ENCODE measurements at places on chromosomes 4 and X.

GRCh38 chr4:2040391-2041238 is 18.5 kb upstream of the NAT8L start:
- DNase-seq: no peak

DNA sequence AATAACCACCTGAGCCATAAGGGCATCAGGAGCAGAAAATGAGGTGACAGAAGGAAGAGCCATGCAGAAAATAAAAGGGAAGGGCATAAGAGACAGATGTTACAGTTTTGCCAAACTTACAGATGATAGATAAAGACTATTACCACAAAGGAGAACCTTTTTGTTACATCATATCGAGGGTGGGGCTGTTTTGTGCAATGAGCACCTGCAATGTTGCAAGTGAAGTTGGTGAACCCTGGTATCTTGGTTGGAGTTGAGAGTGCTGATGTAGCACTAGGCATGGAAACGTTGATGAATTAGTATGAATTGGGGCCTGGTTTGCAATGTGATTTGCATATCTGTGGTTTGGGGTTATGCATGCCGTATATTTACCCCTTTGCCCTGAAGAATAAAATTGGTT is 119.8 kb upstream of the TEX13D start:
- no peak for DNase-seq

DNA sequence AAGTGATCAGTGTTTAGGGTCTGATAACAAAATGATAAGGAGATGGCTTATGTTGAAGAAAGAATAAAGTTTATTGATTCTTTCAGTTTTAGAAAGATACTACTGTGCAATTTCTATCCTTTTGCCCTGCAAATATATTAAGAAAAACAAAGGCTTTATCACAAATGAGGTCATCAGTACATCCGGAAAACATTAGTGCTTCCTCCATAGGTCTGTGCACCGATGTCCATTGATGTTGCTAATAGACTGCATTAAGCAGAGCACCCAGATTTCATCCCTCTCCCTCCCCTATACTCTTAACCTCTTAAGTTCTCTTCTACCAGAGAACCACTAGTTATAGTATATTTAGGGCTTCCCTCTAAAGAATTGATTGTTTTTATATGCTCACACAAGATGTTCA is 53.7 kb upstream of the HHIP start:
- no peak for DNase-seq

DNA sequence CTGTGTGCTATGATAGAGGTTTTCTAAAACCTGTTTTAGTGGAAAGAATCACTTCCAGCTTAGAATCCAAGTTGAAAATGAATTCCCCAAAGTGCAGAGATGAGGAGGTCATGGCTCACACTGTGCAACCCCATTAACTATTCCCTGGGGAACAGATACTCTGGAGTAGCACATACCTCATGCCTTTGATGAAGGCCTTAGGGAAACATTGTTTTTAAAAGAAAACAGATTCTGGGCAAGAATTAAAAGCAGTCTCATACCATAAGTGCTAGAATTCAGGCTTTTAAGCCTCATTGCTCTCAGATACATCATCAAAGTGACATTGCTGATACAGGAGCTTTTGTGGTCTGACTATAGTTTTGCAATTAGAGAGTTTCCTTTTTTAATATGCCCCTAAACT is 115.1 kb downstream of the NDST4 start:
- DNase-seq: no peak

DNA sequence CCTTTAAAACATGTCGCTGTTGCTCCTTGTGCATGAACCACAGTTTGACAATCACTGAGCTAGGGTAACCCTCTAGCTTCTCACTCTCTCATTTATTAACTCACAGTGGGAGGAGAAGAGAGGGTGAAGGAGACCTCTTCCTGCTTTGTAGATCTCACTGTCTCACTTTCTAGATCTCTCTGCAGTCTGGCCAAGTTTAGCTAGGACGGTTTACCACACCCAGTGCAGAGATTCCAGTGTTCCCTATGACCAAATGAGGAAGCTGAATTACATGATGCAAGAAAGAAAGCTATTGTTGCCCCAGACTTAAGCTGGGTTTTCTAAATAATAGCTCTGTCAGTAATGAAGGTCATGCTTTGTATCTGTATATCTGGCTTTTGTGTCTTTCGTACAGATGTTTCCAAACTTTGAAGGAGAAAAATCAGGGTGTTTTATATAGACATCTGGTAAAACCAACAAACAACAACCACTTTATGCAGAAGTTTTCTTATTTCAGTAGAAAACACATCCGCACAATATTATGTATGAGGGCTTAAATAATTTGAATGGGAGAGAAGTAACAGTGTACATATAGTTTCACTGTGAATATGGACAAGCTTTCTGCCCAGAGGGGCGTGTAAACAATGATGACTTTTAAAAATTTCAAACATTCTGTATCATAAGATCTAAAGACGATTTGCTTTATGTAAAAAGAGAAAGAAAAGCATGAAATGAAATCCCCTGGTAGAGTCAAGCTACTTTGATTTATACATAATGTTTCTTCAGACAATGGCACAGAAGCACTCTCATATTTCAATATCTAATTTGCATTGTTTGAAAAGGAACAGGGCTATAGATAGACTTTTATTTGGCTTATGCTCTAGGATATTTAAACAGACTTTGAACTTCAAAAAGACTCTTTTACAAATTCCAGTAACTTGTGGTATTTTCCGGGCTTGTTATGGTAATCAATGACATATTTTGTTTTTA is 582.3 kb downstream of the FSTL5 start:
- DNase-seq: no peak

GRCh38 chr4:182286035-182286434 is 42.8 kb downstream of the TENM3 start:
- DNase-seq: no peak

GRCh38 chr4:54061067-54061466 is 3.3 kb downstream of the CHIC2 start:
- DNase-seq: no peak

- no peak for DNase-seq
These were observed 34.1 kb upstream of the IL1RAPL1 start for GRCh38 chrX:28552882-28553829.

GRCh38 chr4:89797117-89797516 is 39.8 kb downstream of the SNCA start:
- no peak for DNase-seq

- peak; percentile 25 for DNase-seq
These were observed 10.9 kb upstream of the EXOSC9 start for GRCh38 chr4:121789960-121790829.

GRCh38 chrX:17758382-17758781 is 21.1 kb downstream of the SCML1 start:
- no peak for DNase-seq

DNA sequence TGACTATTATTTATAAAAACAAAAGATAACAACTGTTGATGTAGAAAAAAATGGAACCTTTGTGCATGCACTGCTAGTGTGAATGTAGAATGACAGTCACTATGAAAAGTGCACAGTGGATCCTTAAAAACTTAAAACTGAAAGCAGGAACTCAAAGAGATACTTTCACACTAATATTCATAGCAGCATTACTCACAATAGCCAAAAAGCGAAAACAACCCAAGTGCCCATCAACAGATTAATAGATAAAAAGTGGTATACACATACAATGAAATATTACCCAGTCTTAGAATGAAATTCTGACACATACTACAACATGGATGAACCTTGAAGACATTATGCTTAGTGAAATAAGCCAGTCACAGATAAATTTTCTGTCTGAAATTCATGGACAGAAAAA is 23.8 kb downstream of the CENPC start:
- DNase-seq: no peak

DNA sequence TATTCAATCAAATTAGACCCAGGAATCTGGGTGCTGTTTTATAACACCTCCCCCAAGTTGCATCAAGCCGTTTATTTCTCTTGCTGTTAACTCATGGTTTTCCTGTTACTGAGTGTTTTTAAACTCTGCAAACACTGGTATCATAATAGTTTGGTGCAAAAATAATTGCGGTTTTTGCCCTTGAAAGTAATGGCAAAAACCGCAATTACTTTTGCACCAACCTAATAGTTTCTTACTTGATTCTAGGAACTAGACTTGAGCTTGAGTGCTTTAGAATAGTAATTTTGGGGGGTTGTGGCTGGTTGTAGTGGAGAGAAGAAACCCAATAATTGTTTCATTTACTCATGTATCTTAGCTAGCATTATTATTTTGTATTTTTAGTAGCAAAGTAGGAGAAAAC is 156.6 kb downstream of the FHIP1A start:
- DNase-seq: no peak

DNA sequence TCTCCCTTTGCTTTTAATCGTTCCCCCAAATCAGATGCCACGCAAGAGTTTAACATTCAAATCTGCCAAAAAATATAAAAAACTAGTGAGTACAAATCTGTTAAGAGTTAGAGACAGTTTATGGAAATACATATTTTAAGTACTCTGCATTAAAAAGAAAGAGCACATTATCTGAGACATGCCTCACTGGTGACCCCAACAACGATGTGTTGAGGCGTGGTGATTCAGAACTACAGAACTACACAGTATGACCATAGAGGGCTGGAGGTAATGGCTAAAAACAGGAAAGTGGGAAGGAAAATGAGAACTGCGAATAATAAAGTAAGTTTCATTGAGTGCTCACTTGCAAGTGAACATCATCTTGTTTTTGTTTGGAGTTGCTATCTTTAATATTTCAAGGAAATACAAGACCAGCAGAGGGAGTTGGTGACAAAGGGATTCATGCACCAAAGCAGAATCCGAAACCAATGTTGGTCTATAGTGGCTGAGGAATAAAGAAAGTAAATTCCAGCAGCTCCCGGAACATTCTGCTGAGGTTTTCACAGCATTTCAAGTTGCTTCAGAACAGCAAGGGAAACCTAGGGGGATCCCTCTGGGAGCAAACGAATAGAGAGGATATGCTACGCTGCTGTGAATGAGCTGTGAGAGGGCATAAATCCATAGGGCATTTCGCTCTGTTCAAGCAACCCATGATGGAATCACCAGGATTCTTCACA is 92.2 kb downstream of the DCHS2 start:
- peak; percentile 1 for DNase-seq
